SHP77 treated with DMSO at 0.1 percent for 48 hours (cell line): ENCODE measurements at places on chromosomes 1 and 21.

GRCh38 chr1:204072931-204073836 is at the start of gene SOX13:
SOX13 (plus strand) TSS chr1:204073115; CDS start chr1:204112916, 39,801 bp downstream.
- peak; percentile 29 for DNase-seq

DNA sequence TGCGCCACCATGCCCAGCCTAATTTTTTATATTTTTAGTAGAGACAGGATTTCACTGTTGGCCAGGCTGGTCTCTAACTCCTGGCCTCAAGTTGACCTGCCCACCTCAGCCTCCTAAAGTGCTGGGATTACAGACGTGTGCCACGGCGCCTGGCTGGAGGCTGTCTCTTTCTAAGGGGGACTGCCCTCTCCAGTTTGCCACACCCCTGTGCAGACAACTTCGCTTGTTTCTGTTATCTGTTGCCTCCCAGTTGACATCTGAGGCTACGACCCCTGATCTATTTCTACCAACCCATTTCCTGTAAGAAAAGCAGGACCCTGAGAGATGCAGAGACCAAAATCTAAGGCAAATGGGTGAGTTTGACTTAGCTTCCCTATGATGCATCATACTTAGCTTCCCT is 24.0 kb upstream of the VASH2 start:
- no peak for DNase-seq

DNA sequence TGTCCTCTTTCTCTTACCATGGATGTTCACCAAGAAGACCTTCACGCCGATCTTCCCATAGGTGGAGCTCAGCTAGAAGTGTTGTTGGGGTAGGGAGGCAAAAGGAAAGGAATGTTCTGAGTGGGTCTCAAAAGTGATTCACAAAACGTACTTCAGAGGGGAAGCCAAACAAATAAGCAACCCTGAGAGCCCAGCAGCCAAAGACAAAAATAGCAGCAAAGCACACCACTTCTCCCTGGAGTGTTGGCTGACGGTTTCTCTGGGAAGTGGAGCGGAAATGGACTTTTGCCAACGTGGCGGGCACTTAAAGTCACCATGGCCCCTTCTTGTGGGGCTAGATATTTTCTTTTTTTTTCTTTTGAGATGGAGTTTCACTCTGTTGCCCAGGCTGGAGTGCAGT is 23.1 kb downstream of the SLC26A9 start:
- DNase-seq = no peak

GRCh38 chr1:208212893-208213292 is 31.3 kb downstream of the PLXNA2 start:
- DNase-seq = no peak

DNA sequence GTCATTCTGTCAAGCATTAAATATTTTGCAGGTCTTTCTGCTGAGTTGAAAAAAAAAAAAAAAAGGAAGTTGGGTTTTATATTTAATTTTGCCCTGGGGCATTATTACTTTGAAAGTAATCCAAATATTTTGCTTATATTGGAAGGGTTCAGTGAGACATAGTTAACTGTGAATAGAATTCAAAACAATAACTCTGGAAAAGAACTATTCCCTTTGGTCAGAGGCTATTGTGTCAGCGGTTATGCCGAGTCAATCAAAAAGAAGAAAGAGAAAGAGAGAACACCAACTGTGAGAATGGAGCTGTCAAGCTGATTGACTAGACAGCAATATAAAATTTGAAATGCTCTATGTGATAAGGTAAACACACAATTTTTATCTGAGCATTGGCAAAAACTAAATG is 761.7 kb downstream of the ADGRL2 start:
- no peak for DNase-seq

GRCh38 chr1:62407398-62408009 is 29.3 kb upstream of the USP1 start:
- no peak for DNase-seq

DNA sequence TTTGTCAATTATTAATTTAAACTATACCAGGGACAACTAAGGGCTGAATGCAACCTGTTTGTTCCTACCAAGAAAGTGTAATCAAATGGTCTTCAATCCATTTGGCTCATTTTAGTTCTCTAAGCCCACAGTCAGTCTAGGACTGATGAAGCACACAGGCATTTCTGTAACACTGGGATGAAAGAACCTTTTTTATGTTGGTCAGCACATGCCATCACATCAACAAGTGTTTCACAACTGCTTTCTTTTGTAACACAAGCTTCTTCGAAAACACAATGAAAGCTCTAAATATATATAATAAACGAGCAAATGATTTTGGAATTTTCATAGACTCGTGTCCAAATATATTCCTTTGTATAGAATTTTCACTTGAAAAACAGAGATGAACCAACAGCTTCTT is 28.8 kb downstream of the HEATR1 start:
- DNase-seq = no peak
